ENCODE measurements at places on chromosomes 7 and 10.

- DNase-seq: no peak
Measured at GRCh38 chr7:108424013-108424412, 32.2 kb downstream of the NRCAM start.

- no peak for DNase-seq
Measured at GRCh38 chr7:44572771-44573170, 937 bp downstream of the DDX56 start.

DNA sequence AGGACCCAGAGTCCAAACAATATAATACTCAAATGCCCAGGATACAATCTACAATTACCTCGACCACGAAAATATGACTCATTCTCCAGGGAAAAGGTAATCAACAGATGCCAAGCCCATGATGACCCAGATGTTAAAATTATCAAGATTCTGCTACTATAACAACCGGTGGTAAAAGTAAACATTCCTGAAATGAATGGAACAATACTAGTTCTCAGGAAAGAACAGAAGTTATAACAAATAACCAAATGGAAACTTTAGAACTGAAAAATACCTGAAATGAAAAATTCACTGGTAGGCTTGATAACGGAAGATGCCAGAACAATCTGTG is 34.1 kb upstream of the GUSB start:
- no peak for DNase-seq

- no peak for DNase-seq
Measured at GRCh38 chr10:103915796-103916195, 2.2 kb downstream of the STN1 start.

DNA sequence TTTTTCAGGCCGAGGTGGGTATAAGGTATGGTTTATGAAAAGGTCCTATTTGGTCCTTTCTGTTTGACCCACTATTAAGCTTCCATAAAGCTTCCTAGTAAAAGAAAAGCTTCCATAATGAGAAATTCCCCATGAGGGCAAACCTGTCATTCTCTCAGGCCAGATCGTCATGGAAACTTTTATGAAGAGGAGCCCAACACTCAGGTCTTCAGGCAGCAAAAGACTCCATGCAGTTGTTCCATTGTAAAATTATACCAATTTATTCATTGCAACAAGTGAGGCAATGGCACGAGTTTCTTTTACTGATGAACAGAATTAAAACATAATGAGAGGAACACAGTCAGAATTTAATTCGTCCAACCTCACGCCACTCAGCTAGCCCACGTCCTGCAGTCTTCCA is 188.6 kb downstream of the MTERF1 start:
- no peak for DNase-seq

GRCh38 chr10:7956508-7956907 is 98.0 kb upstream of the GATA3 start:
- peak; percentile 79 for DNase-seq

- no peak for DNase-seq
Measured at GRCh38 chr10:75016325-75016724, 95.1 kb upstream of the SAMD8 start.

DNA sequence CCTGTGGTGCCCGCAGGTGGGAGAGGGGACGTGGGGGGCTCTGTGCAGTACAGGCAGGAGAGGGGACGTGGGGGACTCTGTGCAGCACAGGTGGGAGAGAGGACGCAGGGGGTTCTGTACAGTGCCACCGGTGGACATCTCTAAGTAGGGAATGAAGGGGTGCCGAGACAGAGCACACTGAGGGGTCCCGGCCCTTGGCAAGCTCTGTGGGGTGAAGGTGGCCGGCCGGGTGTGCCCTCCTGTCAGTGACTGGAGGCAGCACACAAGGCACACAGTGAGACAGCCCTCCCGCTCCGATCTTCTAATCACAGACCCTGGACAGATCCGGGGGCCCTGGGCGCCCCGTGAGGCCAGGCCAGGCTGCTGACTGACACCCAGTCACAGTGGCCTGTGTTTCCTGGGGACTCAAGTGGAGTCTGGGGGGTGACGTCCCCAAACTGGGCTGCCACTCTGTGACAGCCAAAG is 11.2 kb downstream of the GPR146 start:
- DNase-seq: no peak

DNA sequence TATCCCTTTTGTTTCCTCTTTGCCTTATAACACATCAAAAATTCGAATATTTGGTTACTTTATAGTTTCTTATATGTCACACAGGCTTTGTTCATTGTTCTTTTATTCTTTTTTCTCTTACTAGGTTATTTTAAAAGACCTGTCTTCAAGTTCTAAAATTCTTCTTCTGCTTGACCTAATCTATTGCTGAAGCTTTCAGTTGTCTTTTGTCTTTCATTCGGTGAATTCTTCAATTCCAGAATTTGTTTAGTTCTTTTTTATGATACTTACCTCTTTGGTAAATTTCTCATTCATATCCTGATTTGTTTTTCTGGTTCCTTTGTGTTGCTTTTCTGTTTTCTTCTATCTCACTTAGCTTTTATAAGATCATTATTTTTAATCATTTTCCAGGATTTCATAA is 188.4 kb downstream of the ZEB1 start:
- DNase-seq: no peak

- DNase-seq: no peak
Measured at GRCh38 chr10:42983591-42983990, 93.3 kb upstream of the RET start.

All from bone marrow (tissue), 2 donors.